ENCODE measurements at places on chromosomes 1 and 21. TPM values are rescaled to one million over a fixed set of nuclear protein-coding genes. Genes with fewer than 3 reads are reported as not detected.

FAM78B gene
- total RNA-seq, result 0.51 TPM

ITLN2 gene
- total RNA-seq, result not detected

- H3K4me3 ChIP-seq, result no peak overlapping the region
- no peak overlapping the region for H3K27ac ChIP-seq
- DNase-seq, result no peak
Observed at GRCh38 chr1:219419065-219419464, 193.8 kb downstream of the ZC3H11B start.

DNA sequence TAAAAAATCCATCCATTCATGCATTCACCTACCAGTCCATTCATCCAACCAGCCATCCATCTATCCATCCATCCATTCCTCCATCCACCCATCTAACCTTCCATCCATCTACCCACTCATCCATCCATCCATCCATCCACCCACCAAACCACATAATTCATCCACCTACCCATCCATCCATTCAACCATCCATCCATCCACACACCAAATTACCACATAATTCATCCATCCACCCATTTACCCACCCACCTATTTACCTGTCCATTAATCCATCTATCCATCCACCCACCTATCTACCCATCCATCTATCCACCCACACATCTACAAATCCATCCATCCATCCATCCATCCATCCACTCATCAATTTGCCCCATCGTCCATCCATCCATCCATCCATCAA, 71.4 kb downstream of the CLIC6 start:
- DNase-seq, result no peak
- H3K27me3 ChIP-seq, result peaks cover 6% of the 10 kb centered on the region
- H3K4me1 ChIP-seq, result peaks cover 26% of the 10 kb centered on the region
- no peak overlapping the region for H3K4me3 ChIP-seq
- H3K27ac ChIP-seq, result no peak overlapping the region

DNA sequence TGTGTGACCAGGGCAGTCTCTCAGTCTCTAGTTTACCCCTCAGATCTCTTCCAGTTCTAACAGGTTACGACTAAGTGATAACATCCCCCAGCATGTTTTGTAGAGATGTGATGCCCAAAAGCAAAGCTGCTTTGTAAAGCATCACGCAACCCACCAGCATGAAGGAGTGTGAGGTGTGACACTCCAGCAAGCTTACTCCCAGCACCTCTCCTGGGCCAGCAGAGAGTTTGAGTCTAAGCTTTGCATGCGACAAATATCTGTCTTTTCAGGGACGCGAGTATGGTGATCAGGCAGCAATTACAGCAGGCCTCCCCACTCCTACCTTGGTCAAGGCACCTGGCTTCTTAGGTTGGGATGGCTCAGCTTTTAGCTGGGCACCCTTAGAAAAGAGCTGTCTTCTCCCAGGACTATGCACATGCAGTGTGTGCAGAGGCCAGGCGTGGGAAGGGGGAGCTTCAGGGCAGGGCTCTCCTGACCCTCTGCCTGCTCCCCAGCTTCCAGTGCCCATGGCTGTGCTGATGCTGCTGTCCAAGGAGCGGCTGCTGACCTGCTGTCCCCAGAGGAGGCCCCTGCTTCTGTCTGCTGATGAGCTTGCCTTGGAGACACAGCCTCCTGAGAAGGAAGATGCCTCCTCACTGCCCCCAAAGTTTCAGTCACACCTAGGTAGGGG, 48.2 kb downstream of the ELK4 start:
- H3K4me3 ChIP-seq, result no peak overlapping the region
- H3K36me3 ChIP-seq, result no peaks in the 10 kb centered on the region
- peaks cover 11% of the 10 kb centered on the region for H3K4me1 ChIP-seq

GRCh38 chr1:175750366-175751071, 7.1 kb upstream of the TNR start:
- H3K36me3 ChIP-seq, result no peaks in the 10 kb centered on the region
- no peaks in the 10 kb centered on the region for H3K4me1 ChIP-seq
- no peak for DNase-seq
- peaks cover under 1% of the 10 kb centered on the region for H3K27me3 ChIP-seq

DNA sequence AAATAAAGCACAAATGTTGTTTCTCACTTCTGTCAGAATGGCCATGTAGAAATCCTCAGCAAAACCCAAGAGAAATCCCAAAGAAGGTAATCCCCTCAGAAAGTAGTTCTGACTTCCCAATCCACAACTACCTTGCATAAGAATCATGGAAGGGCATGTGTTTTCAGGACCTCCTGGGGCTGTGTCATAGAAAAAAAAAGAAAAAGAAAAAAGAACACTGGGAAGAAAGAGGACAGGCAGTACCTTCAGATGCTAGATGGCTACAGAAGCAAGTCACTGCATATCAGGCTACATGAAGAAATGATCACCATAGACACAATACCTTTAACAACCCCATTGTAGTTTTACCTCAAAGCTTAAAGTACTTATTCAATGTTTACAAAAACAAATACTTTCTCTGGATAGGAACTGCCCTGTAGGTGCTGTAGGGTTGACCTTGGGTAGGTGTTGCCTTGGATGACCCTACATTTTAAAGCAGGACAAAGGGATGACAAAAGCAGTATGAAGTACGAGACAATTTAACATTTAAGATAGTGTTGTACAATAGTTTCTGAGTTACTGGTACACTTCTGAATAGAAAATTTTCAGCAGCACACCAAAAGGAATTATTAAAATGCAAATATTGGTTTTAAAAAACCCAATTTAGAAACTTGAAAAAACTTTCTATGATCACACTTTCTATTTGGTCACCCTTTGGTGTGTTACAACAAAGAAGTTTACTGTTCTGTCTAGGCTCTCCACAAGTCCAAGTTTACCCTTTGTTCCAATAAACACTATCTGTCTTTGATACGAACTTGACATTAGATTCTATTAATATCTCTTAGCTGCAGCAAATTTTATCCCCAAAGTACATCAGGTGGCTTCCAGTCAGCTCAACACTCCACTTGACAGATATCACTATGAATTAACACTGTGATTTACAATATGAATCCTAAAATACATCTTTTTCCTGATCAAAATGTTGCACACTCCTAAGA, 5.0 kb downstream of the TRIT1 start:
- H3K27ac ChIP-seq, result no peak overlapping the region
- H3K4me3 ChIP-seq, result no peak overlapping the region
- peaks cover 3% of the 10 kb centered on the region for H3K36me3 ChIP-seq
- peaks cover 26% of the 10 kb centered on the region for H3K4me1 ChIP-seq

DNA sequence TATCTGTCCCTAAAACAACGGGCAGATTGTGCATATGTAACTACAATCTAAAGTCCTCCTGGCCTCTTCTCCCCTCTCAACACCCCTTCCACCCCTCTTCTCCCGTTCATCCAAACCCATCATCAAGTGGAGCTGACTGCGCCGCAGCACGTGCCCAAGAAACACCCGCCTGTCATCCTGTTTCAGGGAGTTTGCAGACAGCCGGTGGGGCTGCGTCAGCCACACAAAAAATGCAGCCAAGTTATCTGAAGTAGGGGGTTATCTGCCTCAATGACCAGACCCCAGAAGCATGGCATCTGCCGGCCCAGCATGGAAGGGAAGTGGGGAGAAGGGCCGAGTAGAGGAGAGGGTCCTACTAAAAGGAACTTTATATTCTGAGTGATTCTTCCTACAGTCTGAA, 49.0 kb downstream of the GPR161 start:
- no peak overlapping the region for H3K4me3 ChIP-seq
- peaks cover 16% of the 10 kb centered on the region for H3K4me1 ChIP-seq
- no peak overlapping the region for H3K27ac ChIP-seq
- no peaks in the 10 kb centered on the region for H3K27me3 ChIP-seq
- H3K36me3 ChIP-seq, result peaks cover 27% of the 10 kb centered on the region
- DNase-seq, result peak; percentile 42
